ENCODE measurements at places on chromosomes 7 and 10.

GRCh38 chr10:112314822-112315474 lies 31.7 kb downstream of the TECTB start:
- peak; percentile 73 for DNase-seq

DNA sequence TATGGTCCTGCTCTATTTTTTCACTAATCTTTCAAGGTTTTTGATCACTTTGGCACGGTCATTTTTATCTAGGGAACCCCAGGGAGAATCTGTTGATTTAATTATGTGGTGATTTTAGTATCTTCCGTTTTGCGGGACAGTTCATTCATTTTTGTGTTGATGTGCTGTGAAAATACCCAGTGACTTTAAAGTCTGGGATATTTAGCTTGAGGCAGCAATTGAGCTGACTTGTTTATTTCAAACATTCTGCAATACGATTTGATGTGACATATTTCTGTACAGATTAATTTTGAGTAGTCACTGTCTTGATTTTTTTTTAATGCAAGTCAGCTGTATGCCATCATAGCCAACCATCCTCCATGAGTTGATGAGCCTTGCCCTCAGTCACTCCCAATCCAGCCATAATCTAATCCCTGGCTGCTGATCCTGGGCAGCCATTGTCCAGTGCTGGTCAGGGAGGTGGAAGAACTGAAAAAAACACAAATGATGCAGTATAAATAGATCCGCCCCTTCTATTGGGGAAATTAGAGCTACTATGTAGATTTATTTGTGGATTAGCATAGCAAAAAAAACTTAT lies 183.4 kb downstream of the CCSER2 start:
- DNase-seq: no peak

- DNase-seq: no peak
Observed at GRCh38 chr7:150507947-150508602, 6.6 kb upstream of the GIMAP7 start.

GRCh38 chr10:79310200-79310865 lies 36.9 kb upstream of the PPIF start:
- DNase-seq: no peak

- no peak for DNase-seq
Observed at GRCh38 chr7:151936207-151936606, 20.0 kb upstream of the GALNTL5 start.

DNA sequence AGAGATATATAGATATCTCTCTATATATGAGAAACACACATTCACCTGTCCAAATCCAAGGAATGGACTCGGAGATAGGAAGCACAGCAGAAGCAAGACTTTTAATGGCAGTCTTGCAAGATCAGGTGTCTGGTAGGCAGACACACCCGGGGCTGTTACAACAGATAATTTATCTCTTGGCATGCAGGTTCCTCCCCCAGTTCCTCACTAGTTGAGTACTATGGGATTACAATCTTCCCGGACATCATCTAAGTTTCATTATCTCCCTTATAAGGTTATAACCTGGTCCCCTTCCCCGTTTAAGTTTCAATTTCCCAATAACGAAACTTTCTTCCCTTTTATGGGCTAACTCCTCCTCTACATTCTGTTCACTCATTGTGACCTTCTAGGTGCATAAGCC lies 399.3 kb downstream of the PPP1R3A start:
- no peak for DNase-seq

DNA sequence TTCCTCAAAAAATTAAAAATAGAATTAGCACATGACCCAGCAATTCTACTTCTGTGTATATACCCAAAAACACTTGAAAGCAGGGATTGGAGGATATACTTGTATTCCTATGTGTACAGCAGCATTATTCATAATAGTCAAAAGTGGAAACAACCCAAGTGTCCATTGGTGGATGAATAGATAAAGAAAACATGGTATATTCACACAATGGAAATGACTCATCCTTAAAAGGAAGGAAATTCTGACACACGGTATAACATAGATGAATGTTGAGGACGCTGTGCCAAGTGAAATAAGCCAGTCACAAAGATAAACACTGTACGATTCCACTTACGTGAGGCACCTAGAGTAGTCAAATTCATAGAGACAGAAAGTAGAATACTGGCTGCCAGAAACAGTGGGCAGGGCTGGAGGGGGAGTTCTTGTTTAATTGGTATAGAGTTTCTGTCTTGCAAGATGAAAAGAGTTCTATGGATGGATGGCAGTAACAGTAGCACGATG lies 26.6 kb upstream of the KAT6B start:
- no peak for DNase-seq

DNA sequence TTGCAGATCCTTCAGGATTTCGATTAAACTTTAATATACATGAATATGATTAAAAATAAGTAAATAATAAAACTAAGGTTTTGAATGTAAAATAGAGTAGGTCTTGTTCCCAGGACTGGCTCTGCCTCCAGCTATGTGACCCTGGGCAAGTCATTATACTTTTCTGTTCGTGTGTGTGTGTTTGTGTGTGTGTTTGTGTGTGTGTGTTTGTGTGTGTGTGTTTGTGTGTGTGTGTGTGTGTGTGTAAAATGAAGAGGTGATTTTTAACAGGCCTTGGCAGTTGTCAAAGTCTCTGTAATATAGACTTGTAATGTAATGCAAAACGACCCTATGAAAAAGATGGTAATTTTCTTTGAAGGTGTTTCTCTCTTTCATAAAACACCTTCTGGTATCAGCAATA lies 79.2 kb downstream of the HGF start:
- no peak for DNase-seq

DNA sequence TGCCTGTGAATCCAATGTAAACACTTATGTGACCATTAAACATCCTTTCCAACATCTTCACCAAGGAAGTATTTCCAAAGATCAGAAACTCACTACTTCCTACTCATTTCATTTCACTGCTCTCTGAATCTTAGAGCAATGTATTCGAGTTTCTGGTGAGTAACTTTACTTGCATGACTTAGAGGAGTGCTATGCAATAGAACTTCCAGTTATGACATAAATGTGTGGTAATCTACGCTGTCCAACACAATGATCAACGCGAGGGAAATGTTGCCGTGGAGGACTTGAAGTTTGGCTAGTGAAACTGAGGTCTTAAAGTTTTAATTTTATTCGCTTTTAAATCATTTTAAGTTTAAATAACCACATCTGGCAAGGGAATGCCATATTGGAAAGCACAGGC lies 1326.3 kb downstream of the XPNPEP1 start:
- no peak for DNase-seq

GRCh38 chr7:29350351-29350750 lies 155.8 kb downstream of the CHN2 start:
- no peak for DNase-seq
